ENCODE measurements at places on chromosomes 2 and 18. TPM values are rescaled to one million over a fixed set of nuclear protein-coding genes. Genes with fewer than 3 reads are reported as not detected.

GRCh38 chr2:28231110-28231631 is 161.5 kb upstream of the FOSL2 start:
- DNase-seq: peak; percentile 54
- H3K36me3 ChIP-seq: no peaks in the 10 kb centered on the region
- H3K4me1 ChIP-seq: peaks cover 5% of the 10 kb centered on the region
- H3K27ac ChIP-seq: no peak overlapping the region
- no peak overlapping the region for H3K4me3 ChIP-seq

DNA sequence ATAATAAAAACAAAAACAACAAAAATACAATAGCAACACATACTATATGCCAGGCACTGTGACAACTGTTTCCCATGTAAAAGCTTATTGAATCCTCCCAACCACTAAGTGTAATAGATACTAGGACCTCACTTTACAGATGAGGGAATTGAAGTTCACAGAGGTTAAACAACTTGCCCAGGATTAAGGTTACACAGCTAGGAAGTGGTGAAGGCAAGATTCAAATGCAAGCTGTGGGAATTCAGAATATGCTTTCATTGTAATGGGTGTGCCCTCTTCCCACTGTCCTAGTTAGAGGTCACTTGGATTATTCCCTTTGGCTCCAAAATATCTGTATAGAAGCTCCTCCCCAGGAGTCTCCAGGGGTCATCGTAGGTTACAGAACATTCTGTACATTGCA is 231.1 kb downstream of the MREG start:
- H3K4me3 ChIP-seq: no peak overlapping the region
- DNase-seq: no peak
- H3K27ac ChIP-seq: no peak overlapping the region
- no peaks in the 10 kb centered on the region for H3K36me3 ChIP-seq
- H3K27me3 ChIP-seq: no peaks in the 10 kb centered on the region

DNA sequence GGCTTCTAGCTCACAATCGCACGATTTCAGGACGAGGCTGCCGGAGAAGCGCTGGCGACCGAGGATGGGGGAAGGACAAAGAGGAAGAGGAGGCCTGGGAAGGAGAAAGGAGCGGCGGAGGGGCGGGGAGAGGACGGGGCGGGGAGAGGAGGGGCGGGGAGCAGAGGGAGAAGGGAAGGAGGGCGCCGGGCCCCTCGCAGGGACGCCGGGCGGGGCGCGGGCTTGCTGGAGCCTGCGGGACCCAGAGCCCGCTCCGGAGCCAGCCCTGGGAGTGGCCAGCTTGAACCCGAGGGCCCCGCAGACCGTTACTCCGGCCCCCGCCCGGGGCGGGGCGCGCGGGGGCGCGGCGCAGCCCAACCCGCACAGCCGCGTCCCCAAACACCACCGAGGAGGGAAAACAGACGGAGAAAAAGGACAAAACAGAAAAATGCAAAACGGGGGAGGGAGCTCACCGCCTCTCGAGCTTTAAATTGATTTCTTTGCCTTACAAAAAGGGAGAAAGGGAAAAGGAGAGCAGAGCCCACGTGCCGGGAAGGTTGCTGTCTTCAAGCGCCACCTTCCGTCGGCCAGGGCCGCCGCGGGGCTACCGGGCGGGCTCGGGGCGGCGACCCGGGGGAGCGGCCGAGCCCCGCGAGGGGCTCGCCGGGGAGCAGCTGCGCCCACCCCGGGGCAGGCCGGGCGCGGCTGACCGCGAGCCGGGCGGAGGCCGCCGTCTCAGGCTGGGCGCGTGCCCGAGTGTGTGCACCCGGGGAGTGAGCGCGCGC is 781 bp upstream of the SOX11 start:
- DNase-seq: peak; percentile 89
- H3K27ac ChIP-seq: peak overlapping the region; percentile 96
- H3K27me3 ChIP-seq: peaks cover 3% of the 10 kb centered on the region

DNA sequence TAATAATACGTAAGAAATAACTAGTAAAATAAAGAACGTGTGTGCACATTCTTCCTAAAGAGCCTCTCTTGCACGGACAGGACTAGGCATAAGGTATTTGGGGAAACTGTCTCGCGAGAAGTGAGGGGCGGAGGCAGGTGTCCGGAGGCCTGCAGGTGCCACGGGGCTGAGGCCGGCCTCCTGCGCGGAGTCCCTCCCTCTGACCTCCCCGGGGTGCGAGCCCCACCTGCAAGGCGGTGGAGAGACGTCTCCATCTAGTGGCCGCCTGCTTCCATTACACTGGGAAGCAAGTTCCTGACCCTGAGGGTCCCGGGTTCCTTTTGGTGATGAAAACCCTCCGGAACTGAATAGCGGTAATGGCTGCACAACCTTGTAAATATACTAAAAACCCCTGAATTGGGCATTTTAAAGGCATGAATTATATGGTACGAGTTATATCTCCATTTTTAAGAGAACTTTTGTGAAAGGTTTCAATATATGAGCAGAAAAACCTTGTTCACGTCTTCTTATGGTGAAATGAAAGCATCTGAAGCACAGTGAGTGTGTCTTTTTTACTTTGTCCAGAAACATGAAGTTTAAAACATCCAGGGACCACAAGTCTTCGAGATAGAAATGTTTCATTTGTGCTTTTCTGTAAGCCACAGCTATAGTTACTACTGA is 35.5 kb upstream of the CTDP1 start:
- no peak overlapping the region for H3K4me3 ChIP-seq
- no peak overlapping the region for H3K27ac ChIP-seq
- H3K4me1 ChIP-seq: no peaks in the 10 kb centered on the region
- no peaks in the 10 kb centered on the region for H3K36me3 ChIP-seq

DNA sequence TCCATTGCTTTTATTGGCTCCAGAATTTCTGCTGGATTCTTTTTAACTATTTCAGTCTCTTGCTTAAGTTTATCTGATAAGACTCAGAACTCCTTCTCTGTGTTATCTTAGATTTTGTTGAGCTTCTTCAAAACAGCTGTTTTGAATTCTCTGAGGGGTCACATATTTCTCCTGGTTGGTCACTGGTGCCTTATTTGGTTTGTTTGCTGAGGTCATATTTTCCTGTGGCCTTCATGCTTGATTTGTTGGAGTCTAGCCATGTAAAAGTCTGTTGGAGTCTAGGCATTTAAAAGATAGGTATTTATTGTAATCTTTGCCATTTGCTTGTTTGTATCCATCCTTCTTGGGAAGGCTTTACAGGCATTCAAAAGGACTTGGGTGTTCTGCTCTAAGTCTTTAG is 398.7 kb downstream of the DSEL start:
- H3K27ac ChIP-seq: no peak overlapping the region
- H3K4me1 ChIP-seq: no peaks in the 10 kb centered on the region
- no peak overlapping the region for H3K4me3 ChIP-seq
- H3K27me3 ChIP-seq: no peaks in the 10 kb centered on the region
- no peak for DNase-seq
- no peaks in the 10 kb centered on the region for H3K36me3 ChIP-seq

- no peak overlapping the region for H3K27ac ChIP-seq
- peaks cover 4% of the 10 kb centered on the region for H3K36me3 ChIP-seq
- DNase-seq: peak; percentile 49
- H3K4me3 ChIP-seq: no peak overlapping the region
These were observed 37.6 kb upstream of the MCM6 start for GRCh38 chr2:135913727-135914365.

DNA sequence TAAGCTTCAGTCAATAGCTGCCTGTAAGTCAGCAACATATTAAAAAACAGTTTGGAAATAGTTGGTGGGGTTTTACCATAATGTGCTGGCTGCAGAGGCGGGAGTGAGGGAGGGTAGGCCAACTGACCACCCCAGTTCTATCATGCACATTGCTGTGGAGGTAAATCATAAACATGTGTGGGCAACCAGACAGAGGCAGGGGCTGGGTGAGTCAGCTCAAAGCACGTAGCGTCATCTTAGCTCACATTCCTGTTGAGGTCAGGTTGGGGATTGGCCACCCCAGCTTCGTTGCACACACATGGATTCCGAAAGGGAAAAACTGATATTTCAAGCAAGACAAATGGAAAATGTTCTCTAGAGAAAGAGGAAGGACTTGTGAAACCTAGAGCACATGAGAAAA is 19.5 kb downstream of the GPR45 start:
- H3K4me3 ChIP-seq: no peak overlapping the region
- no peak overlapping the region for H3K27ac ChIP-seq
- no peaks in the 10 kb centered on the region for H3K27me3 ChIP-seq

DNA sequence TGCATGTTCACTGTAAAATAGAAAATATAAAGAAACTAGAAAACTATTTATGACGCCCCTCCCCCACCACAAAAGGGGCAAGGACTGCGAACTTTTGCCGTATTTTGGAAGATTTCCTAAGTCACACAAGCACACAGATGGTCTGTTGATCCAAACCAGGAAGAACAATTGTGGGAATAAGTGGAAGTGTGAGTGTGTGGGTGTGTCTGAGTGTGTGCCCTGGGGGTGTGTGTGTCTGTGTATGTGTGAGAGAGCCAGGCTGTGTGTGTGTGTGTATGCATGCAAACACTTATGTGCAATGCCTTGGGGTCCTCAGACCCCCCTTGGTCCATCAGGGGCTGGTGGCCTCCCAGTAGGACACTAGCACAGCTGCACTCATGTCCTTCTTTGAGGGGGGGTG is 43.1 kb downstream of the HPCAL1 start:
- H3K4me1 ChIP-seq: peaks cover 22% of the 10 kb centered on the region
- H3K27me3 ChIP-seq: no peaks in the 10 kb centered on the region
- no peak overlapping the region for H3K4me3 ChIP-seq

Gene PID1
- total RNA-seq: 27.4 TPM

All from muscle of leg (tissue), 16 donors.